ENCODE measurements at places on chromosomes 11 and 22.

- no peak for DNase-seq
These were observed 19.4 kb downstream of the MUC5AC start for GRCh38 chr11:1177020-1177770.

DNA sequence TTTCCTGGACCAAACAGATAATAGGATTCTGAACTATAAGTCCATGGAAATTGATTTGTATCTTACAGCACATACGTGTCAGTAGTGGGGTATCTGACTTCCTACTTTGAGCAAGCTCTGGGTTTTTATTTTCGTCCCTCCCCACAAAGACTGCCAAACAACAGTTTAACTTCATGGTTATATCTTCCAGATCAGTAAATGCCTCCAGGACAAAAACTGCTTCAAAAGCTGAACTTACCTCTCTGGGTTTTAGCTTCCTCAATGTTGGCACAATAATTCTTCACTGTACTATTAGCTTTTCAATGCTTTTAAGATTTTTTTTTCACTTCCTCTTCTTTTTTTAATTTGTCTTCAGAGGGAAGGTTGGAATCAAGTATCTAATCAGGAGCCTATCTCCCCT lies 4.2 kb upstream of the DPF2 start:
- no peak for DNase-seq

- no peak for DNase-seq
These were observed 2.9 kb upstream of the CYP2R1 start for GRCh38 chr11:14894657-14895598.

GRCh38 chr11:33674035-33674814 lies 26.4 kb downstream of the C11orf91 start:
- DNase-seq, result no peak

DNA sequence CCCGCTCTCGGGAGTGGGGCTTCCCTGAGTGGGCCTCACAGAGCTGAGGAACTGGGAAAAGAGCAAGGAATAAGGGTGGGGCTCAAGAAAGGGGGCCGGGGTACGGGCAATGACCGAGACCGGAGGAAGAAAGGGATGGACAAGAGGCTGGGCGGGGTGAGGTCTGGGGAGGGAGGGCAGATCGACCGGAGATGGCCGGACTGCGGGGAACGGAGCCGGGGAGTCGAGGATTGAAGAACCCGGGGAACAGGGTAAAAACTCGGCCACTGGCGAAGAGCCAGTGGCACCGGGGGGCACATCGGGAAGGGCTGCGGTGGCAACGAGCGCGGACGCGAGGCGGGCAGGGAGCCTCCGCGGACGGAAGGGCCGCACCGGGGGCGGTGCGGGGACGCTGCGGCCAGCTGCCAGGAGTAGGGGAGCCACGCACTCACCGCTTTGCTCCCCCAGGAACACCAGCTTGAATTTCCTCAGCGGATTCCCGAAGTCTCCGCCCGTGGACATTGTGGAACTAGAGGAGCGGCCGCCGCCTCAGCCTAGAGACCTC lies 667 bp downstream of the RAB6A start:
- no peak for DNase-seq

GRCh38 chr22:17346578-17346977 lies 22.7 kb upstream of the CECR2 start:
- DNase-seq, result no peak

- no peak for DNase-seq
These were observed 89.1 kb downstream of the CELSR1 start for GRCh38 chr22:46448333-46448732.

GRCh38 chr11:129434641-129435498 lies 59.2 kb downstream of the BARX2 start:
- no peak for DNase-seq

DNA sequence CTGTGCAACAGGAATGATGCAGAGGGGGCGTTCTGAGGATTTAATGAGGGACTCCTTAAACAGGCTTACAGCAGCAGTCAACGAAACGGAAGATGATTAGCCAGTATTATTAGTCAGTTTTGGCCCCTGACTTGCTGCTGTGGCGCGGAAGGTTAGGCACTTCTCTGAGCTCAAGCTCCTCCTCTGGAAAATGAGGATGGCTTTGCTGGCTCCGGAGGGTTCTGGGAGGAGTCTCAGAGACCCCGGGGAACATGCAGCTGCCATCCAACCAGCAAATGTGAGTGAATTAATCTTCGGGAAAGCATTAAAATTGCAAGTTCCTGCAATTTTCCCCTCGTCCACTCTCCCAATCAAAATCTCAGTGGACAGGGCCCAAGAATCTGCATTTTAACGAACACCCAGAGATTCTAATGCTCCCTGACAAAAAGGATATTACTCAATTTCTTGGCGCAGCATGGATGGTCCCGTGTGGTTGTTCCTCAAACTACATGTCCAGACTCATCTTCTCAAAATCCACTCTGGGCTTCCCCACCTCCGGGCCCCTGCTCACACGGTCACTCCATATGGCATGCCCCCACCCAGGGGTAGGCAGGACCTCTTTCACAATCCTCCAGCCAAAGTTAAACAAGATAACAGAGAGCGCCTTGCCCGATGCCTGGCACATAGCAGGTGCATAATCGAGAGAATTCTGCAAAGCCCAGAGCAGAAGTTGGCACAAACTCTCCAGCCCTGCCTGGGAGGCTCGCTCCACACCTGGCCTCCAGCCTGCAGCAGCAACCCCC lies 6.4 kb downstream of the ELFN2 start:
- DNase-seq, result no peak

- DNase-seq, result no peak
These were observed 34.2 kb upstream of the DBX1 start for GRCh38 chr11:20194470-20194869.

- no peak for DNase-seq
These were observed 367.1 kb upstream of the PDGFD start for GRCh38 chr11:104531075-104531474.

- no peak for DNase-seq
These were observed 76.3 kb downstream of the FAM168A start for GRCh38 chr11:73521621-73522020.

DNA sequence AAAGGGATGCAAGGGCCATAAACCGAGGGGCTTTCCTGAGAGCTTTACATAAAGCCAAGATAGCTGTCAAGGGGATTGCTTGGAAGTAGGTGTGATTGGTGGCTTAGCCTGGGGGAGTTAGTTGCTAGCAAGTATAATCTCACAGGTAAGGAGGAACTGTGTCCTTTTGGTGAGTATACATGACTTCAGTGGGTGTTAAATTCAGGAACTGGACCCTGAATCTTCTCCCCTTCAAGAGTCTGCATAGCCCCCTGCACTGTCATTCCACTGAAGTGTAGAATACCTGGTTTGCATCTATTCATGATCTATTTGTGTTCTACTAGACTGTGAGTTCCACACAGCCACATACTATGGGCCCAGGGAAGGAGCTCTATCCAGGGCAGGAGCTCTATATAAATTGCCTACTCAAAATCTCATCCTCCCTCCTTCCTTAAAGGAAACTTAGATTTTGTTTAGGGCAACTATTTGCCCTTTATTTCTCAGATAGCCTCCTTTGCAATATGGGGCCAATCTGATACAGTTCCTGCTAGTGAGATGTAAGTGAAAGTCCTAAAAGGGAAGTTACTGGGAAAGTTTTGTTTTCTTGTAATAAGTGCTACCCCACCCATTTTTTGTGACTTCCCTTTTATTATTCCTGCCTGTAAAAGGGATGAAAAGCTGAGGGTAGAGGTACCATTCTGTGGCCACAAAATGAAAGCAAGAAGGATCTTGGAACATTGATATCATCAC lies 120.5 kb downstream of the PGR start:
- no peak for DNase-seq

GRCh38 chr22:26724414-26724813 lies 67.0 kb downstream of the MIAT start:
- DNase-seq, result no peak

DNA sequence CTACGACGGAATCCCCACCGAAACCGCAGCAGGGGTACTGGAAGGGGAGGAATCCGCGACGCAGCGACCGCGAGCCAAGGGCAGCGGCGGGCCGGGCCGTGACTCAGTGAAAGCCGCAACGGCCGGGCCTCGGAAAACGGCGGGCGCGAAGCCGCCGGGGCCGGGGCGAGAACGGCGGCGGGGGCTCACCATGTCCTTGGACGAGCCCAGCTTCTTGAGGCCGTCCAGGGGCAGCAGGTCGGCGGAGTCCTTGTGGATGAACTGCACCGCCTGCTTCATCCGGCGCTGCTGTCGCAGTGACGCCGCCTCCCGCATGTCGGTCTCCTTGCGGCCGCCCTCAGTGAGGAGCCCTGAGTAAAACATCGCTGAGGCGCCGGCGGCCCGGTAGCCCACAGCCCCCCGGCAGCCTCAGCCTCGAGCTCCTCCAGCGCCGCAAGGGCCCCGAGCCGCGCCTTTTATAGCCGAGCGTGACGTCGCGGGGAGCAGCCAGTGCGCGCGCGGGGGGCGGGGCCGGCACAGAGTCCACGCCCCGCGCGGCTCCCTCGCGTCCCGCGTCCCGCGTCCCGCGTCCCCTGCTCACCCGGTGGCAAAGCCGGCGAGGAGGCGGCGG lies at the start of gene NRIP3:
Gene NRIP3 (minus strand): TSS at position 429 of the 610 bp plus-strand sequence. CDS start 66 bp downstream, at position 363.
- DNase-seq, result peak; percentile 62

DNA sequence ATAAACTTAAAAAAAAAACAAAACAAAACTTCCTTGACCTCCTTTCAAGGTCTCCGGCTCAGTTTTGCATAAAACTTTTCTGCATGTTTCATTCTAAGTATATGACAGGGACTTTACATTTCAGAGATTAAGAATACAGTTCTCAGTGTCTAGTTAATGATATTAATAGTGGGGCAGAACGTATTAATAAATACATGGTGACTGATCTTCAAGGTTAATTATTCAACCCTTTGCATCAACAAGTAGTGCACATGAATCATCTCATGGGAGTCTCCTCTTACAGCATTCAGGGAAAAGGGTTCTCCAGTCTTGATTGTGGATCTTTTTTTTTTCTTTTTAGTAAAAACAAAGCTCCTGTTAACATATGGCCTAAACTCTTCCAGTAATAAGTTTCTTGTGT lies 146.8 kb downstream of the KIRREL3 start:
- DNase-seq, result no peak

DNA sequence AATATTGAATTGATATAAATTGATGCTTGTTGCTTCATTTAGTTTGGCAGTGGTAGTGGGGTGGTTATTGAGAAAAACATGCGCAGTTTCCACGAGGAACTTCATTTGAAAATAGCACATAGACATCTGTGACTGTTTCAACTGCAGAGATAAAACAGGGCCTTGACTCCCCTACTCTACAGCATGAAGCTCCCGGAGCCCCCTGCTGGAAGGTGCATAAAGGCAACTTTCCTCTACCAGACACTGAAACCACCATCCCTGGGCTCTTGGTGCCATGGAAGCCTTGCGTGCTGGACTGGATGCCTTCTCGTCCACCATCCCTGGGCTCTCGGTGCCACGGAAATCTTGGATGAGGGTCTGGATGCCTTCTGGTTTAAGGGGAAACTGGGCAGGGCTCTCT lies 195.9 kb downstream of the CSNK2A3 start:
- DNase-seq, result no peak

- DNase-seq, result no peak
These were observed 50.5 kb upstream of the SHANK2 start for GRCh38 chr11:71302911-71303310.

DNA sequence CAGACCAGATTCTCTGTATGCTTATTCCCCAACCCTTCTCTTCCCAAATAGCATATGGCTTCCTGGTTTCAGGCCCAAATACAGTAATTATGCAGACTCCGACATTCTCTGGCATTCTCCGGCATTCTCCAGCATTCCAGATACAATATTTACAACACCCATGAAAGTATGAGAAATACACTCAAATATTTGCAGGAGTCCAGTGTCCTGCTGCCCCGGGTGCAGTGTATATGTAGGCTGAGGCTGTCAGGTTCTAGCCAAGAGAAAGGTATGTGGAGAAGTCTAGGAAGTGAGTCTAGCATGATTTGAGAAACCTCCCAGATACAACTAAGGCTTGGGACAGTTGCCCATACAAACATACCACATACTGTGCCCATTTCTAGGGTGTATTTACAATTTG lies 160.7 kb downstream of the SOX6 start:
- DNase-seq, result no peak

DNA sequence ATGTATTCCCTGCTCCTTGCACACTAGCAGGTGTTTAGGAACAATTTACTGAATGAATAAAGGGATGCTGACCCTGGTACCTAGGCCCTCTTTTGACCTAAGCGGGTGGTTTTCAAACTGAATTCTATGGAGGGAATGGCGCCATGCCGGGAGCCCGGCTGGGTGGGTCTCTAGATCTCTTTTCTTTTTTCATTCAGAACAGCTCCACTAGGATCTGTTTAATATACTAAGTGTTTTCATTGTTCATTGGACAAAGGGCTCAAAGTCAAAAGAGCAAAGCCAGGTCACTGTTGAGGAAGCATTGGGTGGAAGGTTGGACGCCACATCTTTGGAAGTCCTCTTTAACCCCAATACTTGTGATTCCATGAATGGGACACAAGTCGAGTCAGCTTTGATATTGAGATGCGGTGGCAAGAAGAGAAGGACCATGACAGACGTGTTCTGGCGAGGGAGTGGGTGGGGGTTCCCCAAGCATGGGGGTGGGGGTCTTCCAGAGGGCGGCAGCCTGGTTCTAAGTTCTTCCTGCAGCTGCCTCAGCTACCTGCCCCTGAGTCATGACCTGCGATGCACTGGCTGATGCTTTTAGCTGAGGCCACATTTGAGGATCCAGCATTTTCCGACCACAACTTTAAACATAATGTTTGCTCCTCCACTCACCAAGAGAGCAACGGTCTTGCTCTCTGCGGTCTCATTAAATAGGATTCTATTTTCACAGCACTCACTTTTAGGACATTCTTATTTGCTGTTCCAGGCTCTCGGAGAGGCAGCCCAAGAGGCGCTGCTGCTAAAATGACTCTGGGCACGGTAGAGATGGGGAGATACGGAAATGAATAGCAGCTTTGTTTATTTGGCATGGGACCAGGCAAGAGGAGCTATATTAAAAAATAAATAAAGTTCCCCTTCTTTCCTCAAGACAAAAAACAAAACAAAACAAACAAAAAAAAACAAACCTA lies 100.6 kb downstream of the FBXO7 start:
- no peak for DNase-seq

DNA sequence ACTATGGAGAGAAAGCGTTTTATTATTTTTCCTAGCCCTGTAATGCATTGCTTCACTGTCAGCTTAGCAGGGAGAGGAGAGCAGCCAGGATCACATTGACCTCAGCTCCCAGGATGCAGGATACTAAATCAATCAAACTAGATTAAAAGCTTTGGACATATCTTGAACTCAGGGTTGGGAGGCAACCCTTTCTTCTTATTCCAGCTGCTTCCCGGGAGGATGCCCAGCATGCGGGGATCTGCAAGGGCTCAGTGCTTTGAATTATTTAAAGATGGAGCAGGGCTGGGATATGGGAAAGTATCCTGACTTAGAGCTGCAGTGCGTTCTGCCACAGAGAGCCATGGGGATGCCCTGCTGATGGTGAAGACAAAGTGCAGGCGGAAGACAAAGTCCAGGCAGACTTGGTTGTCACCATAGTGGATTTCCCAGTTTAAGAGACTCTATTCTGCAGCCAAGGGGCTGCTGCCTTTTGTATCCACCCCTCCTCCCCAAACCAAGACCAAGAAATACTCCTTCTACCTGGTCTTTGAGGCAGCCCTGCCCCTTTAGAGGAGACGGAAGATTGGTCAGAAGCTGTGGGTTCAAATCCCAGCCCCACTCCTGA lies 1035.0 kb downstream of the TBC1D22A start:
- no peak for DNase-seq

DNA sequence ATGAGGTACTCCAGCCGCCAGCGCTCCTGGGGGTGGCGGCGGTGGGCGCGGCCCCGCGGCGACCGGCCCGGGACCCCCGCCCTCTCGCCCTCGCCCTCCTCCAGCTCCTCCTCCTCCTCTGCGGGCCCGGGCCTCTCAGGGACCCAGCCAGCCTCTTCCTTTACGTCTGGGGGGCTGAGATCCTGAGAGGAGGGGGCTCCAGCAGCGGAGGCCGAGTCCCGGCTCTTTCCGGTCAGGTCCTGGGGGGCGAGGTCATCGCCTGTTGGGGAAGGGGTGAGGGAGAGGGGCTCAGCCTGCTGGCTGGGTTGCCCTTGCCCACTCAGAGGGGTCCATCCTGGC lies 4.3 kb downstream of the ZFTA start:
- no peak for DNase-seq
